SK-N-DZ (cell line): ENCODE measurements at places on chromosomes 11 and 22.

- DNase-seq: no peak
Measured at GRCh38 chr11:114057147-114057546, 2.4 kb upstream of the ZBTB16 start.

- DNase-seq: no peak
Measured at GRCh38 chr22:42860968-42861367, 3.9 kb upstream of the ARFGAP3 start.

DNA sequence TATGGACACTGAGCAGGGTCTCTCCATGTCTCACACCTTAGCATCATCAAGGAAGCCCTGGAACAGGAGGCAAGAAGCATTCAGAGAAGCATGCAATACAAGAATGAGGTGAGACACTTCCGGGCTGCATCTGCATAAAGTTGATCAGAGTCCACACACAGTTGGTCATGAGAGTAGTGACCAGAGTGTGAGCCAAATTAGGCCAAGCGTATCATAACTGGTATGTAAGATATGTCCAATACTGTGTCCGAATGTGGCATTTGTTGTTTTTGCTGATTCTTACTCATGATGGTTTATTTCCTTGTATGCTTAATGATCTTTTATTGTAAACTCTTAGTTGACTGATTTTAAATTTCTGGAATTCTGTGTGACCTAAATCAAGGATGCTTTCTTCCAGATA lies 315.7 kb downstream of the INSC start:
- DNase-seq: no peak

DNA sequence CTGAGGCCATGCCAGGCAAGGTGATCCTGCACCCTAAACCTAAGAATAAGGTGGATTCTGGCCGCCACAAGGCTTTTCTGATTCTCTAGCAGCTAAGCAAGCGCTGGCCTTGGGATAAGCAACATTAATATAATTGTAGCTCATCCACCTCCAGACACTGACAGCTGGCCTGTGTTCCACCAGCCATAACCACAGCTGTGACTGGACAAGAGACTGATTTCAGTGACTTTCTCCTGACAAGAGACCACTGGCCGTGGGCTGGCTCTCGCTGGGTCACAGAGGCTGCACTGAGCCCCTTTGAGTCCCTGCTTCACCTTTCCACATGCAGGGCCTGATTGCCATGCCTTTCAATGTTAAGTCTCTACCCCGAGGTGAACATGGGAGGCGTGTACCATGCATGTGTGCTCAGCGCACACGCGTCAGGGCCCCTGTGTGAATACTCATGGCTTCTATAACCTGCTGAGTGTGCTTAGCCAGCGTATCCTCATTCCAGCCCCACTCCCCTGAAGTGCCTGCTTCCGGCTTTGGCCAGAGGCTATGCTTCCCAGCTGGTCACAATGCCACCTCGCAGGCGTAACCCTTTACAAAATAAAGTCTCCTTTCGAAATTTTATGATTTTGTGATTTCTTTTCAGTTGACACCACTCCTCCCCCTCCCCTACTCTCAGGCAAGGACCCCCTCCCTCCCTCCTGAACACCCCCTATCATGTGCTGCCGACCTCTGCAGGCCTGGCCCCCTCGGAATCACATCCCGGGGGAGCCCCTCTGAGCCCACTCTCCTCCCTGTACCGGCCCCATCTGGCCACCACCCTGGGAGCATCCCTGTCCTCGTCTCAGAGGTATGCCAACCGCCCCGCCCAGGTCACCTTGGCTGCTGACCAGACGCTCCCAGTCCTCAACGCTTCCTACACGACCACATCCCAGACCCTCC lies 128.1 kb downstream of the CTTN start:
- DNase-seq: peak; percentile 31

DNA sequence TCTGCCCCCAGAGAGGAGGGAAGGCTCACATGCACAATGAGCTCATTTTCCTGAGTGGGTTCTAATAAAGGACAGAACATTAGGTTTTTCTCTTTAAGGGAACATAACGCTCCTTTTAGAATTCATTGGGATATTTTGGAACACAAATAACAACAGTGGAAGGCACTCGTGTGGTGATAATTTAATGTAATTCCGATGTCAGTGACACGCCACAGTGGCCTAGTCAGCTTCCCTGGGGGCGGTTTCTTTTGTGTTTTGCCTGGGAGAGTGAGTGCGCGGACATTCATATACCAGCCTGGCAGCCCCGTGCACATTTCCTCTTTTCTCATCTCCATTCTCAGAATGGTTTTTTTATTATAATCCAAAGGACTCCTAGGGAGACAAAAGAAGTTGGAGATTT lies 41.1 kb downstream of the SEZ6L start:
- no peak for DNase-seq

DNA sequence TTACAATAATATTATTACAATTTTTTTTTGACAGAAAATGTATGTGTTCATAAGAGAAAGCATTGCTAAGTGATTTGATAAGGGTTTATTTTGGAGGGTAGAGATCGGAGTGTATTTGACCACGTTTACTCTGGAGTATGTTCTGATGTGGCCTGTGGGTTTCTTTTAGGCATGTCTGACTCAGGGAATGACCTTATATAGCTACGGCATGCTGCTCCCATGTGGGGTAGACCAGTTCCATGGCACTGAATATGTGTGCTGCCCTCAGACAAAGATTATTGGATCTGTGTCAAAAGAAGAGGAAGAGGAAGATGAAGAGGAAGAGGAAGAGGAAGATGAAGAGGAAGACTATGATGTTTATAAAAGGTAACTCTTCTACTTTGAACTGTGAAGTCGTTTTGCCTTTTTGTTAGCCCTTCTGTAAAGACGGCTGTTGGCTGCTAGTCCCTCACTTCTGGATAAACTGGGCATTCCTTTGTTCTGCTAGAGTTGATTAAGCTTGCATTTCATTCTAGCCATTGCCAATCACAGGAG lies 38.1 kb upstream of the ST14 start:
- DNase-seq: no peak

DNA sequence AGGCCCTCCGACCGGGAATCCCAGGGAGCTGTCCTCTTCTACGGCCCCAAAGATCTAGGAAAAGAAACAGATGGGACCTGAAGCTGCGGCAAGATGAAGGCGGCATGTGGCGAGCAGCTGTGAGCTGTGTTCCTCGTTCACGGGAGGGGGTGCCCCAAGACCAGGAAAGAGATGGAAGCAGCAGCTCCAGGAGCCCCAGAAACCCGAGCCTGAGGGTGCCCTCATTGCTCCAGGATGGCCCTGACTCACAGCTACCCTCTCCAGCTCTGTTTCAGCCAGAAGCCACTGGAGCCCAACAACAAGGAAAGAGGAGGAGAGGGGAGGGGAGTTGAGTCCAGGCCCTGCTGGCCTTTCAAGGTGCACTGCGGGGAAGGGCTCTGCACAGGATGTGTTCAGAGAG lies 23.7 kb upstream of the NAP1L4 start:
- no peak for DNase-seq

GRCh38 chr11:19816040-19816439 lies 103.4 kb downstream of the NAV2 start:
- DNase-seq: no peak

- no peak for DNase-seq
Measured at GRCh38 chr22:26619510-26619909, 1.7 kb upstream of the CRYBB1 start.

- DNase-seq: no peak
Measured at GRCh38 chr11:75773595-75774353, 5.2 kb downstream of the DGAT2 start.

- no peak for DNase-seq
Measured at GRCh38 chr22:46663436-46664100, 43.4 kb downstream of the GRAMD4 start.
